ENCODE measurements at places on chromosomes 5 and 9.

- DNase-seq: no peak
Measured at GRCh38 chr5:38582293-38582974, 26.0 kb upstream of the LIFR start.

- DNase-seq: no peak
Measured at GRCh38 chr5:159951387-159951786, 35.1 kb downstream of the ADRA1B start.

GRCh38 chr9:19113964-19114679 lies 11.4 kb upstream of the HAUS6 start:
- DNase-seq: no peak

- no peak for DNase-seq
Measured at GRCh38 chr9:27310582-27310981, 13.6 kb upstream of the EQTN start.

GRCh38 chr9:128886211-128886891 lies 4.4 kb downstream of the LRRC8A start:
- DNase-seq: no peak

- DNase-seq: no peak
Measured at GRCh38 chr9:92180669-92181181, 65.5 kb upstream of the SPTLC1 start.

DNA sequence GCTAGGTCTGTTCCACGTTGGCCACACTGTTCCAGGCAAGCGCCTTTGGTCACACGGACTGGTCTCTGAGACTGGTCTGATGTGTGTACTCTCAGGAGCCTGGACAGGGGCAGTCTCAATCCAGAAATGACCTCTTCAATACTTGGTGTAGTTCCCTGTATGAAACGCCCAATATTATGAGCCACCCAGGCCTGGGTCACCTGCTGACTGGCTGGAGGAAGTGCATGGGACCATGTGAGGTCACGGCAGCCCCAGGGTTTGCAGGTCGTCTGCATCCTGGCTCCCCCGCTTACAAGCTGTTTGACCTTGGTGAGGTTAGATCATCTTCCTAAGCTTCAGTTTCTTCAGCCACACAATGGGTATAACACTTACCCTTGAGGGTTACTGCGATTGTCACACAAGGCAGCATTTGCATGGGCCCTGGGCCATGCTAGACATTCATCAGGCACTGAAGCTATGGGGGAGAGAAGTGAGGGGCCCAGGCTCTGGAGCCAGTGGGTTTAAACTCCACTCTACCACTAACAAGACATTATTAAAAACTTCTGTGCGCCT lies 5.2 kb upstream of the GRHPR start:
- no peak for DNase-seq

DNA sequence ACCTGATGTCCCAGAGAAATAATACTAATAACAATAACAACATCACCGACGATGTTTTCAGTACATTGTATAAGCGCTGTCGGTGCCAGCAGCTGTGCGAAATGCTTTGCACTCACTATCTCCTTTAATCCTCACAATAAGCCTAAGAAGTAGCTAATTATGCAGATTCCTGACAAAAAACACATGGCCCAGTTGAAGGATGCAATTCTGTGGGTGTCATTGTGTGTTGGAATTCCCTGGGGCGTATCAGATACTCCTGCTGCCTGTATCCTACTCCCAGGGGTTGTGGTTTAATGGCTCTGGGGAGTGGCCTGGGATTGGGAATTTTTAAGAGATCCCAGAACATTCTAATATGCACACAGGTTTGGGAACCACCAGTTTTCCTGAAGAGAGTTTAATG lies 154.0 kb downstream of the RGS3 start:
- DNase-seq: no peak

GRCh38 chr9:34176089-34176488 lies 2.8 kb upstream of the UBAP1 start:
- DNase-seq: no peak

- DNase-seq: no peak
Measured at GRCh38 chr5:135013947-135014570, 20.0 kb downstream of the PITX1 start.

Data from stimulated activated CD8-positive, alpha-beta memory T cell treated with anti-CD3 and anti-CD28 coated beads, Interleukin-12 subunit alpha, Interleukin-12 subunit beta, amount 100 ng/mL, for 4 hours (primary cell).